Stomach (tissue), 19 donors: ENCODE measurements at places on chromosomes 12 and 14. TPM values are rescaled to one million over a fixed set of nuclear protein-coding genes. Genes with fewer than 3 reads are reported as not detected.

Gene C12orf54
- 10.4 TPM for polyA plus RNA-seq

Gene HELB
- 0.46 TPM for polyA plus RNA-seq

Gene FOXN4
- polyA plus RNA-seq: not detected

Gene GARIN6
- not detected for polyA plus RNA-seq

Gene CCDC175
- not detected for polyA plus RNA-seq

Gene SVOP
- polyA plus RNA-seq: 0.19 TPM

Gene ATG2B
- polyA plus RNA-seq: 3.2 TPM

Gene STYK1
- 4.3 TPM for polyA plus RNA-seq

Gene ERP27
- 3.5 TPM for polyA plus RNA-seq

Gene SLC35F4
- not detected for polyA plus RNA-seq

Gene SPX
- 0.28 TPM for polyA plus RNA-seq

Gene TNS2
- polyA plus RNA-seq: 71.0 TPM

Gene GALNT8
- 0.28 TPM for polyA plus RNA-seq

Gene HIGD1C
- polyA plus RNA-seq: not detected

Gene SLC15A4
- polyA plus RNA-seq: 4.7 TPM

Gene TDRD9
- polyA plus RNA-seq: 0.85 TPM

Gene TMEM30B
- polyA plus RNA-seq: 14.6 TPM

Gene GYS2
- not detected for polyA plus RNA-seq

Gene MANSC4
- not detected for polyA plus RNA-seq

Gene CLIP1
- polyA plus RNA-seq: 16.7 TPM

Gene LIN7A
- 2.4 TPM for polyA plus RNA-seq

Gene KRT73
- not detected for polyA plus RNA-seq

Gene P2RX7
- polyA plus RNA-seq: 0.60 TPM

Gene TAS2R10
- polyA plus RNA-seq: not detected

Gene SDSL
- 19.6 TPM for polyA plus RNA-seq

Gene DDX23
- polyA plus RNA-seq: 30.3 TPM

Gene KRT80
- polyA plus RNA-seq: not detected

Gene ADAM21
- polyA plus RNA-seq: not detected

Gene REM2
- not detected for polyA plus RNA-seq

Gene TPI1
- polyA plus RNA-seq: 403 TPM

Gene LRRC10
- polyA plus RNA-seq: not detected

Gene EFS
- polyA plus RNA-seq: 20.6 TPM

Gene NAV3
- polyA plus RNA-seq: 0.19 TPM

Gene KCNA5
- polyA plus RNA-seq: 3.5 TPM

Gene SERPINA12
- 0.08 TPM for polyA plus RNA-seq

Gene ACOT6
- polyA plus RNA-seq: not detected

Gene KRT4
- polyA plus RNA-seq: 14.4 TPM

Gene FGD6
- polyA plus RNA-seq: 1.5 TPM

Gene MYH6
- 1.4 TPM for polyA plus RNA-seq

Gene PROX2
- not detected for polyA plus RNA-seq

Gene CPNE6
- polyA plus RNA-seq: 0.12 TPM

Gene NOS1
- polyA plus RNA-seq: not detected

Gene KIF5A
- 0.40 TPM for polyA plus RNA-seq

Gene FSCB
- polyA plus RNA-seq: not detected

Gene SLC41A2
- polyA plus RNA-seq: 23.2 TPM

Gene TIMM9
- 61.6 TPM for polyA plus RNA-seq

Gene NCOR2
- 49.6 TPM for polyA plus RNA-seq

Gene ADCY4
- polyA plus RNA-seq: 18.9 TPM

Gene GZMH
- polyA plus RNA-seq: 1.8 TPM

Gene ASB2
- 17.1 TPM for polyA plus RNA-seq

Gene DAAM1
- 9.6 TPM for polyA plus RNA-seq

Gene KRT81
- not detected for polyA plus RNA-seq

Gene CCDC177
- not detected for polyA plus RNA-seq

Gene ERO1A
- 49.4 TPM for polyA plus RNA-seq

Gene FAR2
- polyA plus RNA-seq: 1.7 TPM
